Stimulated activated naive B cell treated with anti-CD40 and anti-IgM and Interleukin-4, amounts not matched to agents 10 μg/mL and 1 μg/mL and 100 μg/mL, for 72 hours (primary cell): ENCODE measurements at places on chromosomes 7 and 10.

DNA sequence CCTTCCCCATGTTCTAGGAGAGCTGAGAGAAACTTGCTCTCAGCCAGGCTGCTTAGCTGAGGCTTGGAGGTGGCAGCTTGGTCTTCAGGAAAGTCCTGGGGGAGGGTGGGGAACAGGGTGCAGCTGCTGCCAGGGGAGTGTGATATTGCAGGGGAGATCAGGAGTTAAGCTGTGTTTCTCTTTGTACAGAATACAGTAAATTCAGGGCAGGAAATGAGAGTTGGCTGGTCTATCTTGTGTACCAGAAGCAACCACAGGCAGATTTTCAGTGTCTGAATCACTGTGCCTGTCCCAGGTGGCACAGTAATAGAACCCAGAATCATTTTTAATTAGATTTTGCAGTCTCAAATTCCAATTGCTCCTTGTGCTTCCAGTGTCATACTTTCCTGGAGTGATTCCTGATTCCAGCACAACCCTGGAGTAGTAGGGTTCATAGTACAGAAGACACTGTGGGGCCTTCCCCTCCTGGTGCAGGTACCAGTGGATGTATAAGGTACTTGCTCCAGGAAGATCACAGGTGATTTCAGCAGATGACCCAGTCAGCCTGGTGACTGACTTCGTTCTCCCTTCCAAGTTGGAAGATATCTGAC lies 94.0 kb upstream of the TARP start:
- no peak for DNase-seq

GRCh38 chr7:135721198-135721820 lies 6.7 kb downstream of the SLC13A4 start:
- DNase-seq: no peak

GRCh38 chr10:72334825-72335393 lies 19.8 kb downstream of the DNAJB12 start:
- DNase-seq: peak; percentile 91

DNA sequence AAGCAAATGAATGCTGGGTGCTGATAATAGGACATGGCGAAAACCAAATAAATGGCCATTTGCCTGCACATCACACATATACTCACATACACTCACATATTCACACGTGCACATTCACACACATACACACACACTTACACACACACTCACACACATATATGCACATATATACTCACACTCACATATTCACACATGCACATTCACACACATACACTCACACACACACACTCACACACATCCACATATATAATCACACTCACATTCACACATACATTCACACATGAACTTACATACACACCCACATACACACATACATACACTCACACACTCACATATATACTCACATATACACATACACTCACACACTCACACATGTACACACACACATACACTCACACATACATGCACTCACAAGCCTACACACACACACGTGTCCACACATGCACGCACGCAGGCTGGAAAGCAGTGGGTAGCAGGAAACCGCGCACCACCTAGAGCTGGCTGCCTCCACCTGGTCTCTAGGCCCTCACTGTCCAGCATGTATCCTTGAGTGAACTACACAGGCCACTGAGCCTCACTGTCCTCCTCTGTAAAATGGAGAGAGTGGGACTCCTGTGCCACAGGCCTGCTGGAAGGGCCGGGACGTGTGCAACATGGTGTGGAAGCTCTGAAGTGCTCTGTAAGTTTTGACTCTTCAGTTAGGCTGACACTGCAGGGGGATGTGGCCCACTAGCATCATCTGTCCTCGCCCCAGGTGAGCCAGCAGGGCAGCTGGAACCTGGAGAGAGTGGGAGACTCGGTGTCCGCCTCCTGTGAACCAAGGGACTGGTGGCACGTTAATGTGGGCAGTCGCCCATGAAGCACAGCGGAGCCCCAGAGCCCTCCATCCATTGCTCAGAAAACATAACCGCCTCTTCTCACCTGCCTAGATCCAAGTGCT lies 14.9 kb downstream of the TMEM72 start:
- no peak for DNase-seq

GRCh38 chr10:109427411-109427810 lies 495.9 kb downstream of the XPNPEP1 start:
- no peak for DNase-seq

DNA sequence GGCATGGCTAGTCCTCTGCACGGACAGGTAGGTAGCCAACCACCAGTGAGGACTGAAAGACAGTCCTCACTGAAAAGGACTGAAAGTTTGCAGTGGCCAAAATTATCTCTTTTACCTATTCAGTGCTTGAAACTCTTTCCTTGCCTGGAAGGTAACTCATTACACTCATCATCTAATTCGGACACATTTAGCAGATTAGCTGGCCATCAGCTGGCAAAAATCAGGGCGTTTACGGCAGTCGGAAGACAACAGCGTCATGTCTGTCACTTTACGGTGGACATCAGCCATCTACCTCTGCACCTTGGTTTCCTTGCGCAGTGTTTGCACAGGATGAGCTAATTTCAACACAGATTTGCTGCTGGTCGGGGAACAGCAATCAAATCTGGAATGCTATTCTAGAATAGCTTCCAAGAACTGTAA lies 740 bp downstream of the ANXA7 start:
- no peak for DNase-seq

GRCh38 chr7:82131215-82131614 lies 312.4 kb downstream of the CACNA2D1 start:
- DNase-seq: no peak

- DNase-seq: no peak
These were observed 250.9 kb upstream of the MKLN1 start for GRCh38 chr7:131076711-131077181.

GRCh38 chr10:86411281-86411841 lies 44.8 kb upstream of the GRID1 start:
- peak; percentile 39 for DNase-seq

DNA sequence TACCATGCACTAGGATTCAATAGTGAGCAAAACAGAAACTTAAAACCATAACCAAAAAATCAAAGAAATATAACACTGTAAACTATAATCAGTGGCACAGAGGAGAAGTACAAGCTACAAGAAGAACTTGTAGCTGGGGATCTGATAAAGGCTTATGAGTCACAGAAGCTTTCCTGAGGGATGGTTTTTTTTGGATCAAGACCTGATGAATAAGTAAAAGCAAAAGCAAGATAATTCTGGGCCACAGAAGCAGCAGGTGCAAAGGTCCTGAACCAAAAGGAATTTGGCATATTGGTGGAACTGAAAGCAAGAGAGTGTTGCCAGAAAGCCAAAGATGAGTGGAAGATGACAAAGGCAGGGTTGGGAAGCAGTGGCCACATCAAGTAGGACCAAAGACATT lies 37.4 kb upstream of the BET1 start:
- no peak for DNase-seq

DNA sequence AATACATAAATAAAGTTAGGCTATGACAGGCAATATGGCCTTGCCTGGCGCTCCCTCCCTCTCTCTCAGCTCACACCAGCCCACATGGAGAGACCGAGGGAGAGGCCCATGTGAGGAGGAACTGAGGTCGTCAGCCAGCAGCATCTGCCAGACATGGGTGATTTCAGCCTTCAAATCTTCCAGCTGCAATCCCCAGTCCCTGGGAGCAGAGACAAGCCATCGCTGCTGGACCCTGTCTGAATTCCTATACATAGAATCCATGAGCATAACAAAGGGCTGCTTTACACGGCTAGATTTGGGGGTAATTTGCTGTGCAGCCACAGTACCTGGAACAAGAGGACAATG lies 35.6 kb downstream of the ANKRD16 start:
- DNase-seq: no peak

GRCh38 chr7:73446682-73447081 lies 13.1 kb downstream of the FZD9 start:
- DNase-seq: no peak

- no peak for DNase-seq
These were observed 74.8 kb downstream of the GRID1 start for GRCh38 chr10:86291616-86292340.

- DNase-seq: no peak
These were observed 55.0 kb upstream of the AGR3 start for GRCh38 chr7:16936626-16937422.
